ENCODE measurements at places on chromosomes 12 and 14.

DNA sequence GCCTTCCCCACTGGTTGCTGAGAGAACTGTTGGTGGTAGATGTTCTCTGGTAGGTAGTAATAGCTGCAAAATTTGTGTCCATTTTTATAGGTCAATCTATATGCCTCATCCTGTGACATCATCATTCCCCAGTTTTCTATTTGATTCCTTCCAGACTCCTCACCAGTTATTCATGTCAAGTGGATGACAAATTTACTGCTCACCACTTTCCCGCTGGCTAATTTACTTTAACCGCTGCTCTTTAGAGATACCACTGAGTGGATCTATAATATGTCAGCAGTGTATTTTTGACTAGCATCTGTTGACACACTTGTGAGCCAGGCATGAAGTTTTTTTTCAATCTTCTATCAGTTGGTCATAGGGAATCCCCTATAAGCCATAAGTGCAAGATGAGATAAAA is 24.6 kb downstream of the GPR65 start:
- DNase-seq = no peak

DNA sequence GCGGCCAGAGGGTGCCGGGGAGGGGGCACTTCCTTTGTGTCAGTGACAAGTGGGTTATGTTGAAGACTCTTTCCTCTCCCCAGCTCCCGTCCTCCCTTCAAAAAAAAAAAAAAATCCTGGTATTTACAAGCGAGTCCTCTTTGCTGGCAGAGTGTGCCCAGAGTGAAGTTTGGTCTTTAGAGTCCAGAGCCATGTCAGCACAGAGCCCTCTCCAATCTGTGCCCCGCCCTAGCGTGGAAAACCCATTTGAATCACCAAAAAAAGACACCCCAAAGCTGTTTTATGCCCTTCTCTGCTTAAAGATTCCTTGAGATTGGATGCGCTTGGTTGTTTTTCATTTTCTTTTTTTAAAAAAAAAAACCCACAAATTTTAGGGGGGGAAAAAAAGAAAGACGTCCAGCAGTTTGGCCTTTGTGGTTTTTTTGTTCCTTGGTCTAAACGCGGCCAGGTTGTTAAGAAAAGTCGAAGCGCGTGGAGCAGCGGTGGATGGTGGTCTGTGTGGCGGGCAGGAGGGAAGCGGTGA is 3.3 kb downstream of the NKX2-1 start:
- no peak for DNase-seq

DNA sequence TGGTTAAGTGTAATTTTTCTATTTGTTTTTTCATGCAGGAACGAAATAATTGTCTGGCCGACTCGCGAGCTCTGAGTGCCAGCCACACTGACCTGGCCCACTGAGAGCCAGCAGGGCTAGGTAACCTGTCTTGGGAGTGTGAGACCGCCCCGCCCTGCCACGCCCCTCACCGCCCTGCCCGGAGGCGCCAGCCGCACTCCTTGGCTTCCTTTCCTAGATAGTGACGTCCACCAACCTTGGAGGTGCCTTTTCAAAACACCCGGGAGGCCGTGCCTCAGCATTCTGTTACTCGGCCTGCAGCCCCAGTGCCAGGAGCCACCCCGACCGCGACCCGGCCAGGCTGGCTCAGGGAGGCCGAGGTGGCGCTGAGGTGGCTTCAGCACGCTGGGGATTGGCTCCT is 21.7 kb downstream of the XRCC3 start:
- DNase-seq = no peak

DNA sequence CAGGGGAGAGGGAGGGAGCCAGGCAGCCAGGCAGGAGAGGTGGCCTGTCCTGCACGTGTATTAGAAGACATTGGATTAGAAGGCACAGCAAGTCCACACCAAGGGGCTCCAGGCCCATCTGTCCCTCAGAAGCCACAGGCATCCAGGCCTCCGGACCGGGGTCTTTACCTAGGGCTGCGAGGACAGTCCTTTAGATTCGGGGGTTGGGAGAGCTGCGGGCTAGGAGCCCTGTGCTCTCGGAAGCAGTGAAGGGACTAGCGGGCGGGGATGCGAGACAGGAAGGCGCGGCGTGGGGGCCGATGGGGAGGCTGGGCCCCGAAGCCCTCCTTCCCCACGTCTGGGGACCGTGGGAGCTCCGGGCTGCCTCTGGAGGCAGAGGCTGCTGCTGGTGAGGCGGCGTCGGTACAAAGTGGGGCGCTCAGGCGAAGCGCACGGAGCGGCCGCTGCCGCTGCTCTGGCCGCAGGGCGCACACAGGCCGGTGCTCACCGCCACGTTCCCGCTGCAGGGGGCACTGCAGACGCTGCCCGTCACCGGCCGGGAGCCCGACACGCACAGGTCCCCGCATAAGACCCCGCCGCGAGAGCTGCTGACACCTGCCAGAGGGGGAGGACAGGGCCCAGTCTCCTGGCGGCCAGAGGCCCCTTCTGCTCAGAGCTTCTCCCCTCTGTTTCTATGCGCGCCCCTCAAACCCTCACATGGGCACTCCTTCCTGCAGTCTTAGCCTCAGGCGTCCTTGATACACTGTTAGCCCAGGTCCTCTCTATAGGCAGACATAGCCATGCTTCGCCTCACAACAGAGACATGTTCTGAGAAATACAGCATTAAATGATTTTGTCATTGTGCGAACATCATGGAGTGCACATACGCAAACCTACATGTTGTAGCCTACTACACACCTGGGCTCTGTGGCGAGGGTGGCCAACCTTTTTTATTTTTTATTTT is 17.3 kb downstream of the KRT7 start:
- DNase-seq = no peak

GRCh38 chr14:36556811-36557433 is 25.5 kb downstream of the NKX2-8 start:
- peak; percentile 47 for DNase-seq

DNA sequence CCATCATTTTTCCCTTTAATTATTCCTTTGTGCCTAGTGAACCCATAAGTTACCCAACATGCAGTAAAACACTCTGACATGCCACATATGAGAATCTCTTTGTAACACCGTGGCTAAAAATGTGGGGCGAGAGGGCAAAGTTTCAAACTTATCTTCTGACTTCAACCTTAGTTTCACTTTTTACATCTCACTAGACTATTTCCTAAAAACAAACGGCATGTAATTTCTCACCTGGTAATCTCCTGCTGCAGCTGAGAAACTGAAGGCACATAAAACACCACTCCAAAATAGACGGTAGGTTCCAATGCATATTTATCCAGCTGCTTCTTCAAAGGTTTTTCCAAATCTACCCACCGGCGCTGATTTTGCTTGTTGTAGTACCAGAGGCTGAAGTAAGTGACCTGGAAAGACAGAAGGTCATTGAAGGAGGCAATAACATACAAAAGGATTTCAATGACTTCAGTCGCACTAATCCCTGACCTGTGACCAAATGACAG is 37.9 kb downstream of the PTPN21 start:
- no peak for DNase-seq

- no peak for DNase-seq
These were observed 353.1 kb downstream of the NAV3 start for GRCh38 chr12:78183824-78184223.

DNA sequence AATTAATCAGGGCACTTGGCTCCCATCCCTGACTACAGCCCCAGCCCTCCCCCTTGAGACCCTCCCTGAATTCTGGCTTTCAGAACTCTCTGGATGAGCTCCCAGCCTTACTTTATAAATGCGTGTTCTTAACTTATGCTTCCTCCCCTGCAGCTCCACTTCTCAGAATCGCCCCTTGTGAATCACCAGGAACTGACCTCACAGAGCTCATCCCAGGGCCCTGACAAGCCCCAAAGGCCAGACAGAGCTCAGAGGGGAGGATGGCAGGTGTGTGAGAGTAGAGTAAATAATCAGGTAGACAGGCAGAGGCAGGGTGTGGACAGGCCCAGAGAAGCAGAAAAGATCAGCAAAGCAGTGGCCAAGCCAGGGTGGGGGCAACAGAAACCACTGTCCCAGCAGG is 68.2 kb upstream of the FOXN3 start:
- DNase-seq = no peak

DNA sequence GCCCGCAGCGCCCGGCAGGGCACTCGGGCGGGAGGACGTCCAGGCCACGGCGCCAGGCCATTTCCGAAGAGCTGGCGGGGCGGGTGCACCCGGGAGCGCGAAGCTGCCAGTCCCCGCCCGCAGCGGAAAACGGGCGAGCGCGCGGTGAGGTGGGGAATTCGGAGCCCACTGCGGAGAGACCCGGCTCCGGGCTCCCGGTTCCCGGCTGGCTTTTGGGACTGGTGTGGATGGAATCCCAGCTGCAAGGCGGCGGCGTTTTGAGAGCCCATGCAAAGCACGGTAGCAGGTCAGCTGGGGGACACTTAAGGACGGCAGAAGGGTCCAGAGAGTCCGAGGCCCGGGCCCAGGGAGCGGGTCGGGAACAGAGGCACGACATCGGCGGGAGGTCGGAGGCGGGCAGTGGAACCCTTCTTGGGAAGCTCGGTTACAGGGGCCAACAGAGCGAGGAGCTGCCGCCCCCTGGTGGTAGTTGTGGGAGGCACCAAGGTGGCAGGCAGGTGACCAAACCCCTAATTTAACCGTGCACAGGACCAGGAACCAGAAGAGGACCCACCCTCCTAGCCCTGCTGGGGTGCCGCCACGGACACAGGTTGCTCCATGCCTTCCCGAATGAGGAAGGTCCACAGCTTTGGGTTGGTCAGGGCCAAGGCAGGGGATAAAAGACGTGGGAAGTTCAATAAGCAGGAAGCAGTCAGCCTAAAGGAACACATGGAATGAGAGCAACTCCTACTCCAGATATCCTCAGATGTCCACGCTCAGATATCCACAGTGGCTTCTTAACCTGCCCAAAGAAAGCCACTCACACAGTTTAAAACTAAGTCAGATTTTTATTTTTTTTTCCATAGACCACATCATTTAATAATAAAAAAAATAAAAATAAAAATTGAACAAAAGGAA is 685 bp upstream of the CDH24 start:
- peak; percentile 93 for DNase-seq

GRCh38 chr12:15602051-15602672 is 187.0 kb downstream of the EPS8 start:
- DNase-seq = no peak

GRCh38 chr14:74195623-74196022 is 43.6 kb upstream of the VSX2 start:
- DNase-seq = no peak

DNA sequence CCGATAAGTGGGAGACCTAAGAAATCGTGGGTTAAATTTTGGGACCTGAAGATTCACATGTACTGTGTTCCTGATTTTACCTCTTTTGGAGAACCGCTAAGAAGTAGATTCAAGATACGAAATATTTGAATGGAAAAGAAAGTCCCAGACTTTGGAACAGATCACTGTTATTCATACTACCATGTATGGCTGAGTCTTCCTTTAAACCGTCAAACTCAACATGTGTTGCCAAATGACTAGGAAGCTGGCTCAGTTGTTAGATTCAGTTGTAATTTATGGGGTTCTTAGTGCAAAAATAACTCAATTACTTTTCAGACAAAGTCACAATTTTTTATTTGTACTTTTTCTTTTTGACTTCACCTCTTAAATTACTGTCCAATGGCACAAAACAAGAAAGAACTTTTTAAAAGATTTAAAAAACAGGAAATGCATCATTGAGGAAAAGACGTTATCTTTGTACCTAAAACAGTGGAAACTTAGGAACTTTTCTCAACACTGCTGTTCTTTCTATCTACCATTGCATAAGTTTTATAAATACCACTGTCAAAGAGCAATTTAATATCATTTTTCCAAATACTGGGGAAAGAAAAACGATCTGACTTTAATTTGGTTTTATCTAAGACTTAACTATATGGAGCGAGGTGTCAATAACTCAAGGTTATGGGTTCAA is 15.7 kb downstream of the RERG start:
- DNase-seq = no peak

DNA sequence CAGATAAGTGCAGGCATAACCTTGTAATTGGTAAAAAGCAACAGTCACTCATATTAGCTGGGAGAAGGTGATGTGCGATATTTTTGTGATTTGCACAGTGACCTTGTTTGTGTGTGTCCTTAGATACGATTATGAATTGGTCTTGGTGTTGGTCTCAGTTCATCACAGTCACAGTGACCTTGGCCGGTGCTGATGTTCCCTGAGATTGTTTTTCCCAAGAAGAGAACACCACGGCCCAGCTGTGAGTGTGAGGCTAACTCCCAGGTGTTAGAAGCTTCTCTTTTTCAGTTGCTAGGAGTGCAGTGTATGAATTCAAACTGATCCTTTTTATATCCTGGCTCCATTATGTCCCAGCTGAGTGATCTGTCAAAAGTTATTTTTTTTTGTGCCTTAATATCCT is 46.2 kb downstream of the TRHDE start:
- no peak for DNase-seq

GRCh38 chr14:104264495-104265265 is 126.3 kb downstream of the KIF26A start:
- DNase-seq = no peak

DNA sequence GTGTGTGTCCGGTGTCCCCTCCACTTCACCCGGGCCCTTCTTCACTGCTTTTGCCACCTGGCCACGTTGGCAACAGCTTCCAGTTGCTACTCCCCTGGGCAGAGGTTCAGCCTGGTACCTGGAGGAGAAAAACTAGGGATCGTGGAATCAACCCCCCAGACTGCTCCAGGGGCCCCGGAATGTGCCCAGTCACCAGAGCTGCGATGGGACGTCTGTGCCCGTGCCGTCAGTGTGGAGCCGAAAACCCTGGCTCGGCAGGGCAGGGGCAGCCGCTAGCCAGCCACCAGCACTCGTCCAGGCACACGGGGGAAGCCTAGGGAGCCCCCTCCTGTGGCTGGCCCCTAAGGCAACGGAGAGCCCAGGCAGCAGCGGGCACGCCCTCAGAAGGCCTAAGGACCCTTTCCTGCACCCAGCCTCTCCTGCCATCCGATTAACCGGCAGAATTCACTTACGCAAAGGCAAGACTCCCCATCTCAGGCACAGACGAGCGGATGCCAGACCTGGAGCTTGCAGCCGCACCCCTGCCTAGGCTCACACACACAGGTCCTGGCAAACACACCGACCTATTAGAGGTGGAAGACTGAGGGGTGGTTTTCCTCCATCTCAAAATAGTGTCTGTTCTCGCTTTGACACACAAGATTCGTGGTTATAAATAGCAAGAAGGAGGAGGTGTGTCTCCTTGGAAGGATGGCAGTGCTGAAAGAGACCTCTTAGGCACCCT is 62.6 kb downstream of the FBXL14 start:
- no peak for DNase-seq

DNA sequence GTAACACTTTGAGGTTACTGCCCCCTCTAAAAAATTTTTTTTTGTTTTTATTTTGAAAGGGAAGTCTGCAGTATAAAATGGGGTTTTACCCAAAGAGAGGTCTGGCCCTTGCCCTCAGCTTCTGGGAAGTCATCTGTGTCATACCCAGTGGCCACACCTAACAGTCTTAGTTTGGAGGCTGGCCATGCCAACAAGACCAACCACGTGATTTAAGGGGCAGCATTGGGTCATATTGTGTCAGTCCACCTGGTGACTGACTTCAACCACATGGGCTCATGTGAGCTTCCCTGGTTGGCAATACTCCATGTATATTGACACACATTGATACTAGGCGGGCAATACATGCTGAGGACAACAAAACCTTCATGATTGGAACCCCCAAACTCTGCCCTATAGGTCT is 173.9 kb downstream of the GXYLT1 start:
- DNase-seq = no peak

- no peak for DNase-seq
These were observed 123.7 kb upstream of the MDM1 start for GRCh38 chr12:68455691-68456345.

- peak; percentile 59 for DNase-seq
These were observed 3.5 kb downstream of the FMNL3 start for GRCh38 chr12:49703647-49704137.

Data from activated CD4-positive, alpha-beta T cell treated with anti-CD3 and anti-CD28 coated beads, Interleukin-2, amount 50 U/mL, for 48 hours (primary cell).